ENCODE measurements at places on chromosomes 7 and 10. TPM values are rescaled to one million over a fixed set of nuclear protein-coding genes. Genes with fewer than 3 reads are reported as not detected.
A peak's percentile ranks its signal among the peaks of the same experiment; 100 is the strongest.

Gene ANKRD2
- not detected for total RNA-seq

Gene MACC1
- total RNA-seq: 0.34 TPM

Gene TSPAN13
- 0.42 TPM for total RNA-seq

Gene C10orf53
- not detected for total RNA-seq

Gene AGBL3
- 6.7 TPM for total RNA-seq

Gene CCL24
- total RNA-seq: not detected

Gene LRRTM3
- not detected for total RNA-seq

Gene BMPER
- total RNA-seq: not detected

Gene NOM1
- total RNA-seq: 27.2 TPM

Gene VDAC2
- 123 TPM for total RNA-seq

GRCh38 chr10:89032141-89032891, 41.7 kb downstream of the FAS start:
- no peak overlapping the region for H3K27ac ChIP-seq
- H3K4me1 ChIP-seq: peaks cover 6% of the 10 kb centered on the region
- DNase-seq: no peak

- no peak for DNase-seq
- H3K4me3 ChIP-seq: no peak overlapping the region
- H3K27ac ChIP-seq: no peak overlapping the region
- no peaks in the 10 kb centered on the region for H3K4me1 ChIP-seq
Measured at GRCh38 chr10:58797356-58797755, 284.7 kb downstream of the BICC1 start.

DNA sequence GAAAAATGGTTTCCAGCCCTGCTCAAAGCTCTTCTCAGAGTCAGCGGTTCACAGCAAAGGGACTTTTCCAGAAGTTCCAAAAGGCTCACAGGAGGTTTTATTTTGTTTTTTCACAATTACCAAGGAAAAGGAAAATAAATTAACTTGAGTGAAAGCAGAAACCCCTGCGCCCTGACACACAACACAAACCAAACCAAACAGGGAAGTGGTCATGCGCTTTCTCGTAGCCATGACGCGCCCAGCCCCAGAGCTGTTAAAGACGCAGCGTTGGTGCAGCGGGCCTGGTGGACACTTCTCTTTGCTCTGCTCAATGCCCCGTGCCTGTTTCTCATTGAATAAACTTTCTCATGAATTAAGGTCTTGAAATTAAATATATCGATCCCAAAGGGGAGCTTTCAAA, 134.4 kb upstream of the LYZL2 start:
- H3K4me1 ChIP-seq: peaks cover 6% of the 10 kb centered on the region
- H3K36me3 ChIP-seq: peaks cover 3% of the 10 kb centered on the region
- no peak for DNase-seq
- H3K27me3 ChIP-seq: peaks cover 6% of the 10 kb centered on the region

DNA sequence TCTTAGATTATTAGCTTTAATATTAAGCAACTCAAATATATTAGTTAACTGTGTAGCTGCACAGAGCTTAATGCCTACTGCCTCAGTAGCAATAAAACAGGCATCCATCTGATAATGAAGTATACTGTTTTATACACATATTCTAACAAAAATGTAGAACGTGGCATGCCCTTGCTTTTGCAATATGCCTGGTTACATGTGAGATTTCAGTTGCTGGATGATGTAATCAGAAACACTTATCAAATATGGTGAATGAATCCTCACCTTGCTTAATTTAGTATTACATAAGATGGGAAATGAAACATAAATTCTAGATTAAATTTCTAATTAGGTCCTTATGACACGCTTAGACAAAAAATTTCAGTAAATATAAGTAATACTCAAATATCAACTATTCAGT, 8.0 kb downstream of the DNAJC1 start:
- peaks cover 8% of the 10 kb centered on the region for H3K4me1 ChIP-seq
- H3K4me3 ChIP-seq: no peak overlapping the region
- H3K36me3 ChIP-seq: peaks cover 5% of the 10 kb centered on the region
- no peak for DNase-seq

DNA sequence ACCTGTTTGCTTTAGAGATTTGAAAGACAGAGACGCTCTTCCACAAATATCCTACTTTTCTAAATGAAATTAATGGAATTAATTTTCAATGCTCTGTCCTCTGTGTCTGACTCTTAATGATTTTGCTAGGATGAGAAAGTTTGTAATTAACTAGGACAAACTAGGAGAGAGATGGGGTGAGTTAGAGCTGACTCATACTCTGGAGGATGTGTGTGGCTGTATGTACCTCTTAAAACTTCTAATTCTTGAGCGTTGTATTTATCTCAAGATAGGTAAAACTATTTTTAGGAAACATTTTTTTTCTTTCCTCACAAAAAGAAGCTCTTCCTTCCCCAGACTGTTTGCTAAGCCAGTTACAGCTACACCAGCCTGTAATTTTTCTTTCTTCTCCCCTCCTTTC, 178.8 kb upstream of the ANKRD30A start:
- no peak overlapping the region for H3K4me3 ChIP-seq
- H3K36me3 ChIP-seq: no peaks in the 10 kb centered on the region
- H3K27me3 ChIP-seq: no peaks in the 10 kb centered on the region
- no peak overlapping the region for H3K27ac ChIP-seq
- H3K4me1 ChIP-seq: no peaks in the 10 kb centered on the region

- no peak overlapping the region for H3K4me3 ChIP-seq
- no peaks in the 10 kb centered on the region for H3K27me3 ChIP-seq
- H3K27ac ChIP-seq: no peak overlapping the region
- no peak for DNase-seq
- H3K36me3 ChIP-seq: no peaks in the 10 kb centered on the region
- H3K4me1 ChIP-seq: no peaks in the 10 kb centered on the region
Measured at GRCh38 chr7:122989041-122989440, 6.5 kb downstream of the TAS2R16 start.

DNA sequence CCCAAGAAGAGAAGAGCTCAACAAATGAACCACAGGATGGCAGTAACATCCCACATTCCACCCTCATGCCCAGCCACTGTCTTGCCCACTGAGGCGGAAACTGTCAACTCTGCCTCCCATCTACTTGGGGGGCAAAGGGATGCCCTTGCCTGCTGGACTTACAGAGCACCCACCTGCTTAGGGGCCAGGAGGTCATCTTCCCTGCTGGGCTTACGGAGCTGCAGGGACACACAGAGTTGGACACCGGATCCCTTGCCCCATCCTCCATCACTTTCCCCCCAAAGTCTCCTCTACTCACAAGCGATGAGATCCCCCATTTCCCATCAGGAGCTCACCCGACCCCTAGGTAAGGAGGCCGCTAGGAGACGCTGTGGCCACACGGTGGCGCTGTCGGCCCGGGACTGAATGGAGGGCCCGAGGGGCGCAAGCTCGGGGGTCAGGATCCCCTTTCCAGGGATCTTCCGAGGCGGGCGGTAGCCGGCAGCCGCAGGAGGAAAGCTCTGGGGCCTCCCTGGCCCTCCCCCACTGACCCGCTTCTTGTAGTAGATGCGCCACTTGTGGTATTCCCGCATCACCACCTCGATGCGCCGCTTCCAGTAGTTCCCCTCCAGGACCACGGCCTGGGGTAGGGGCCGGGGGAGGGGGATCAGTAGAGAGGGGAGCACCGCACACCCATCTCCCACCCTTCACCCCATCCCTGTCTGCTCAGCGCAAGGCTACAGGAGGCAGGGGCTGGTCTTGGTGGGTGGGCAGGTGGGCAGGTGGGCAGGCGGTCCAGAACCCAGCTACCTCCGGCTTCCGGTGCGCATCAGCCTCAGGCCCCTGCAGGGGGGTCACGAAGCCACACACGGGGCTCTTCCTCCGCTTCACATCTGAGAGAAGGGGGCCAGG, 17.3 kb downstream of the MLXIPL start:
- H3K27ac ChIP-seq: no peak overlapping the region
- peak; percentile 81 for DNase-seq
- no peaks in the 10 kb centered on the region for H3K4me1 ChIP-seq
- no peak overlapping the region for H3K4me3 ChIP-seq

GRCh38 chr7:36192053-36192824, 39.2 kb downstream of the EEPD1 start:
- no peaks in the 10 kb centered on the region for H3K4me1 ChIP-seq
- no peaks in the 10 kb centered on the region for H3K36me3 ChIP-seq
- no peak for DNase-seq
- no peaks in the 10 kb centered on the region for H3K27me3 ChIP-seq
- no peak overlapping the region for H3K4me3 ChIP-seq

DNA sequence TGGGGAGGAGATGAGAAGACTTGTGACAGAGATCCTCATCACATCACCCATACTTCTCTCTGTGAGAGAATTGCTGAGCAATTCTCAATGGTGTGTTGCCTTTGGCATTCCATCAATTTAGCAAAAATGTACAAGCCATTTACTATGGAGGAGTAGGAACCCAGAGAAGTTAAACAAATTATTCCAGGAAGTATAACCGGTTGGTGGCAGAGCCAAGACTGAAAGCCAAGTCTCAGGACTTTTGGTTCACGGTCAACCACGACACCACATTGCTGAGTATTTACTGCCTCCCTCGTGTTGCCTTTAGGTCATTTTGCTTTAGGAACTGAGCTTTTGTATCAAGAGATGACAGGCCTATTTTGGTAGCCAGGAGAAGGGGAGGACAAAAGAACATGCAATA, 88.0 kb upstream of the ELMO1 start:
- H3K4me1 ChIP-seq: no peaks in the 10 kb centered on the region
- no peak overlapping the region for H3K4me3 ChIP-seq
- H3K27me3 ChIP-seq: peaks cover 6% of the 10 kb centered on the region
- no peak for DNase-seq

DNA sequence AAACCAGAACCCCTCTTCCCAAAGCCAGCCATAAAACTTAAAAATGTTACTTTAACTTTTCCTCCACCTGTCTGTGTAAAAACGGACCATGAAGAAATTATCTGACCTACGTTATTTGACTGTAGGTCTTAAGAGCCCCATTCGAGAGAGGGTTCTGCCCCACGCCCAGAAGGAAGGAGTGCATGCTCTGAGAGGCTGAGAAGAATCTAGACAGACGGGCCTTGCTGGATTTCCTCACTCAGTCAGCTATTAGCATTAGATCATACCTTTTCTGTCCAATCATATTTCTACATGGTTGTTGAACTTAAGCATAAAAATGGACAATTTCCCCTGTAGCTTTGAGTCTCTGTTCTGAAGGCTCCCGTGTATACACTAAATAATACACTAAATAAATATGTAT, 38.1 kb upstream of the WDR11 start:
- no peak overlapping the region for H3K27ac ChIP-seq
- no peaks in the 10 kb centered on the region for H3K4me1 ChIP-seq
- peaks cover 1% of the 10 kb centered on the region for H3K36me3 ChIP-seq
- H3K27me3 ChIP-seq: peaks cover 15% of the 10 kb centered on the region
- no peak overlapping the region for H3K4me3 ChIP-seq

DNA sequence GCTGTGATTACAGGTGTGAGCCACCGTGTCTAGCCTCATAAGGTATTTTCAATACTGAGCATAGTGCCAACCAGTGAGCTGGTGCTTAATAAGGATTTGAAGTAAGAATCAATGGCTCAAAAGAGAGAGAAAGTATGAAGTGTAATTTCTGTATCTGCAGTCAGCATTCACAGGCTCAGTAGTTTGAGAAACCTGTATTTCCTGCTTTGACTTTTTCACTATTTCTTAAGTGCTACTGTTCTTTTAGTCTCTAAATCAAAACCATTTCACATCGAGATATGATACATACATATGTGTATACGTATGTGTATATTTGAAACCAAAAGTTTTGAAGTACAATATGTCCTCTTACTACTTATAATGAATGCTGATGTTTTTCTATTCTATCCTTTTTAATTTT, 189.9 kb downstream of the PPP1R9A start:
- no peaks in the 10 kb centered on the region for H3K36me3 ChIP-seq
- H3K4me1 ChIP-seq: no peaks in the 10 kb centered on the region
- no peaks in the 10 kb centered on the region for H3K27me3 ChIP-seq
- no peak for DNase-seq
- H3K4me3 ChIP-seq: no peak overlapping the region
- H3K27ac ChIP-seq: no peak overlapping the region

DNA sequence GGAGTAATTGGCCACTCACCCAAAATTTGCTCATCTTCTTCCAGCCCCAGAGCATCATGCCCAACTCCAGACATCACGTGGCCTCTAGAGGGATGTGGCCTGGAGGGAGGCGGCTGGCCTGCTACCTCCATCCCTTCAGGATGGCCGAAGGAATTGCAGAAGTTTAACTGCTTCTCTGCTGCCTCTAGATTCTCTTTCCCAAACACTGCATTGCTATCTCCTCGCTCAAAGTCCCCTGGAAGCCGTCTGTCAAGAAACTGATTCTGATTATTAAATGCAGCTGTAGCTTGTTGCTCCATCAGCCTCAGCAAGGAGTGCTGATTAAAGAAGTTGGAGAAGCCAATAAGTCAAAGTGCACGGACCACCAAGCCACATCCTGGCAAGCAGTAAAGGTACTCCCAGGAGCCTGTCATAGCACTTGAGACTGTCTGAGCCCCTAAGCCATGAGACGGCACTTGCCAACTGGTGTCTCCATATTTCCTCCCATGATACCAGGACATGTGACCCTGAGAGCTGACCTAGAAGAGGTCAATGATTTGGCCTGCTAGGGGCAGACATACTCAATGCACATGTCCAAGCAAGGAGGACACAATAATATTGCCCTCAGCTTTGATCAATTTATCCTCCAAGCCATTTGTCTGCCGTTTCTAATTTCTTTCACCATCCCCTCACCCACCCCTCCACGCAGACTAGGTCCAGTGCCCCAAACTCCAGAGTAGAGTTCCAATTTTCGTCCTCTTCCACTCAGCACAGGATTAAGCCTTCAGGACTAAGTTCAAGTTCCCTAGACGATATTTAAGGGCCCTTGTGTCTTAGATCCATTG, 84.2 kb downstream of the TBXAS1 start:
- no peak overlapping the region for H3K4me3 ChIP-seq
- H3K27me3 ChIP-seq: peaks cover 6% of the 10 kb centered on the region
- H3K36me3 ChIP-seq: peaks cover 2% of the 10 kb centered on the region
- no peak for DNase-seq
- no peak overlapping the region for H3K27ac ChIP-seq
- peaks cover 15% of the 10 kb centered on the region for H3K4me1 ChIP-seq

- no peaks in the 10 kb centered on the region for H3K27me3 ChIP-seq
- H3K27ac ChIP-seq: no peak overlapping the region
- H3K36me3 ChIP-seq: peaks cover 34% of the 10 kb centered on the region
- H3K4me1 ChIP-seq: peaks cover 24% of the 10 kb centered on the region
- no peak for DNase-seq
Measured at GRCh38 chr7:22990588-22990949, 23.4 kb downstream of the HYCC1 start.

GRCh38 chr7:55977831-55978230, 13.4 kb downstream of the NIPSNAP2 start:
- H3K27me3 ChIP-seq: no peaks in the 10 kb centered on the region
- H3K4me3 ChIP-seq: no peak overlapping the region
- DNase-seq: no peak

DNA sequence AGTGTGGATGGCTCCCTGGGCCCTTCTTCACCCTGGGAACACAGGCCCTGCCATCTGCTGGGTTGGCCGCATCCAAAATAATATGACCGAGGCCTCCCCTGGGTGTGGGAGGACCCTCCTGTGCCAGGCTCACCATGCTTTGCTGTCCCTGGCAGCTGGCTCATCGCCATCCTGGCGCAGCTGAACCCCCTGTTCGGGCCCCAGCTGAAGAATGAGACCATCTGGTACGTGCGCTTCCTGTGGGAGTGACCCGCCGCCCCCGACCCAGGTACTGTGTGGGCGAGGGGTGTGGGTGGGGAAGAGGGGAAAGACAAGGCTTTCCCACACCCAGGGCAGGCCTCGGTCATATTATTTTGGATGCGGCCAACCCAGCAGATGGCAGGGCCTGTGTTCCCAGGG, 4.8 kb downstream of the ATP6V0E2 start:
- no peak overlapping the region for H3K4me3 ChIP-seq
- DNase-seq: no peak
- peaks cover 32% of the 10 kb centered on the region for H3K4me1 ChIP-seq

GRCh38 chr10:65708057-65708456, 1217.8 kb upstream of the LRRTM3 start:
- H3K27ac ChIP-seq: no peak overlapping the region
- no peaks in the 10 kb centered on the region for H3K27me3 ChIP-seq
- no peaks in the 10 kb centered on the region for H3K4me1 ChIP-seq
- H3K4me3 ChIP-seq: no peak overlapping the region
